Kidney epithelial cell (primary cell): ENCODE measurements at places on chromosomes 12 and 14.

DNA sequence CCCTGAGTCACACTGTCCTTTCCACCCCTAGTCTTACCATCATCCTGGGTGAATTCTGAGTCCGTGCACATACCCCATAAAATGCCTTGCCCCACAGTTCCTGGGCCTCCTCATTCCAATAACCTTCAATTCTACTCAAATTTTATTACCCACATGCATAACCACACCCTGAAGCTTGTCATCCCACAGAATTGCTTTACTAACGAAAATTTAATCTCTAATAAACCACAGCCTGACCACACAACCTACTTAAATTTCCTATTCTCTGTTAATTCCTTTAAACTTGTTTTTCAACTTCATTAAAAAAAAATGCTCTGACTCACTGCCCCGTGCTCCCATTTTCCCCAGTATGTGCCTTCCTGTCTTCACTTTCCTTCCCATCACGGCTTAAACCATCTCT, 205.9 kb downstream of the PHLDA1 start:
- DNase-seq, result peak; percentile 90

- no peak for DNase-seq
Measured at GRCh38 chr12:7114008-7114407, 5.0 kb upstream of the C1RL start.

GRCh38 chr14:74048281-74048680, 29.1 kb downstream of the BBOF1 start:
- DNase-seq, result peak; percentile 25

GRCh38 chr14:105074601-105075053, 9.4 kb upstream of the GPR132 start:
- DNase-seq, result no peak

DNA sequence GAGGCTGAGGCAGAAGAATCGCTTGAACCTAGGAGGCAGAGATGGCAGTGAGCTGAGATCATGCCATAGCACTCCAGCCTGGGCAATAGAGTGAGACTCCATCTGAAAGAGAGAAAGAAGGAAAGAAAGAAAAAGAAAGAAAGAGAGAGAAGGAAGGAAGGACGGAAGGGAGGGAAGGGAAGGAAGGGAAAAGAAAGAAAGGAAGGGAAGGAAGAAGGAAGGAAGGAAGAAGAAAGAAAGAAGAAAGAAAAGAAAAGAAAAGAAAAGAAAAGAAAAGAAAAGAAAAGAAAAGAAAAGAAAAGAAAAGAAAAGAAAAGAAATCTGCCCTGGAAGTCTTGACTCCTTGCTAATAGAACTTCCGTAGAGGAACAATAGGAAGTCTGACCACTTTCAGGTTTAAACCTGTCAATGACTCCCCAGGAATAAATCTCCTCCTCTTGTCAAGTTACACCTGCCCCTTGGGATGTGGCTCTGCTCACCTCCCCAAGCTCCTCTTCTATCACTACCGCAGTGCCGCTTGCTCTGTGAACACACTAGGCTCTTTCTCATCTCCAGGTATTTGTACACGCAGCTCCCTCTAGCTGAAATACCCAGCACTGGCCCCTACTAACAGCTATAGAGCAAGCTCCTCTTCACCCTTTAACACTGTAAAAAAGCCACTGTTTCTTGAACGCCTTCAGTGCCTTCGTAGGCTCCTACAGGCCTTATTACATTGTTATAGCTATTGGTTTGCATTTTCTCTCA, 773.1 kb upstream of the TBX3 start:
- DNase-seq, result no peak

DNA sequence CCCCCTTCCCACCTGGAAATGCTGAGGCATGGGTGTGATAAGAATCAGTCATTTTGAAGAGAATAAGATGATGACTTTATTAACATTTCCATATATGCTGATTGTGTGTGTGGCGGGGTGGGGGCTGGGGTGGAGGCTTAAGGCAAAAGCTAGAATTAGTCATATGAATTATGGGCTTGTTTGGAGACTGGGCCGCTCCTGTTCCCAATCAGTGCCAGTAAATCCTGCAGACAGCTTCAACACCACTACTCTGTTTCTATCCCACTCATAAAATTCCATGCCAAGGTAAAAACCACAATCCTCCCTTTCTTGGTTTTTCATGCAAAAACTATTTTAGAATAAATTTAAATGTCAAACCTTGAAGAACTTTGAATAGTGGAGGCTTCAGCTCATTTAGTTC, 29.9 kb upstream of the SLC38A2 start:
- DNase-seq, result no peak

- no peak for DNase-seq
Measured at GRCh38 chr12:76768576-76768975, 4.7 kb downstream of the ZDHHC17 start.

GRCh38 chr14:105582639-105583038, 56.3 kb downstream of the TMEM121 start:
- no peak for DNase-seq

DNA sequence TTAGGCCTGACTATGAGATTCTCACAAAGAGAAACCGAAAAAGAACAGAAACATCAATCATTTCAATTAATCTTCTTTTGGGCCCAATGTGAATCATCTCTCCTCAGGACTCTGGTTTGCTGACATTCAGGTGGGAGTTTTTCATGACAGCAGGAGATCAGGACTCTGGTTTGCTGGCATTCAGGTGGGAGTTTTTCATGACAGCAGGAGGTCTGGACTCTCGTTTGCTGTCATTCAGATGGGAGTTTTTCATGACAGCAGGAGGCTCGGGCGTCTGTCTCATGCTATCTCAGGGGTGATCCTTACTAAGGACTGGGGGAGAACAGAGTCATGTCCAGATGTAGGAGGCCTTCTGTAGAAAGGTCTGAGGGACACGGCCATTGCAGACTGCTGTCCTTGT, 40.1 kb upstream of the PARP11 start:
- peak; percentile 12 for DNase-seq

DNA sequence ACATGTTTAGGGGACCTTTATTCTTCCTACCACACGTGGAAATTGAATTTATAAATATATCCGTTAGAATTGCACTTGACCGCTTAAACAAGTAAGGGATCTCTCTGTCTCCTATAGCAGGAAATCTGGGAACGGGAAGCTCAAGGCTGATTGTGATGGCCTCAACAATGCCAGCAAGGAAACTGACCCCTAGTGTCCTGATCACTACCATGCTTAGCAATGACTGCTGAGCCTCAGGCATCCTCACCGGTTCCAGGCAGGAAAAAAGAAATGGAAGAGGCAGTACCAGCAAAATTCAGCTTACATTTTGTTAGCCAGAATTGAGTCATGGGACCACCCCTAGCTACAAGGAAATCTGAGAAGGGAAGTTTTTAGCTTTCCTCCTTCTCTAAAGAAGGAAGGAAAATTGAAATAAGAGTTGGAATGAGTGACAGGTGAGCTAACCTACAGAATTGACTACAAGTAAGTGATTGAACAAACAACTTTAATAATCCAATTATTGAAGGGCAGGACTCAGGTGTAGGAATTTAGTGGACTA, 43.9 kb upstream of the AMN1 start:
- no peak for DNase-seq

DNA sequence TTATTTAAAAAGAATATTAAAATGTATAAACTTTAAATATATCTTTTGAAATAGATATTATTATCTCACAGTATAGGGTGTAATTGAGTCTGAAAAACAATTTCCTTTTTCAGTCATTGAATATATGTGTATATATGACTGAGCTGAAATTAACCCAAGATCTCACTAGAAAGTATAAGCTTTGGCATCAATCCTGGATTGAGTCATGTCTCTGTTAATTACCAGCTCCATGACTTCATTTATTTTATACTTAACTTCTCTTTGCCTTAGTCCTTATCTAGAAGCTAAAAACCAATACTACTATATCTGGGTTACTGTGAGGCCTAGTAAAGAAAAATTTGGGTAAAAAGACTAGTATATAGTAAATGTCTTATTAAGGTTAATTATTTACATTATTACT, 1020.3 kb downstream of the LRFN5 start:
- no peak for DNase-seq
